Adrenal gland (tissue), 19 donors: ENCODE measurements at places on chromosomes 12 and 14. TPM values are rescaled to one million over a fixed set of nuclear protein-coding genes. Genes with fewer than 3 reads are reported as not detected.

DNA sequence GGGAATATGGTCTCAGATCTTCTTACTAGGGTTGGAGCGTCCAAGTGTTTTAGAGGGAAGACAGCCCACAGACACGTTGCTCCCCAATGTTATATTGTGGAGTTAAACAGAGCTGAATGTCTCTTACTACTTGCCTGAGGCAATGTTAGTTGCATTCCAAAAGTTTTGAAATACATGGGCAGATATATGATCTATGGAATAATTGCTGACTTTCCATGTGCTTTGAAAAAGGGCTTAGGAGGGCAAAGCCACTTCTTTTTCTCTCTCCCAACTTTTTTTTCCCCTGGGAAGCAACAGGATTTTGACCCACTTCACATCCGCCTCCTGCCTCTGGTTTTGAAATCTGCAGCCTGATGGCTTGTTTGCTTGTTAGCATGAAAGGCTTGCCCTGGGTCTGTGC is 33.7 kb upstream of the PAX9 start:
- DNase-seq, result no peak
- H3K27me3 ChIP-seq, result peaks cover 5% of the 10 kb centered on the region
- H3K27ac ChIP-seq, result no peak overlapping the region

FAM181A gene
- not detected for total RNA-seq

EXOC3L4 gene
- total RNA-seq, result 0.91 TPM

LRRIQ1 gene
- 0.22 TPM for total RNA-seq
